Left renal pelvis (tissue), 4 donors: ENCODE measurements at places on chromosomes 13 and 19. TPM values are rescaled to one million over a fixed set of nuclear protein-coding genes. Genes with fewer than 3 reads are reported as not detected.

Gene NRTN
- polyA plus RNA-seq, result 2.4 TPM

Gene EFNB2
- polyA plus RNA-seq, result 152 TPM

Gene IGFL1
- polyA plus RNA-seq, result not detected

Gene CEACAM20
- not detected for polyA plus RNA-seq

Gene NKPD1
- 0.09 TPM for polyA plus RNA-seq

Gene SLITRK5
- 4.1 TPM for polyA plus RNA-seq

Gene TPP2
- polyA plus RNA-seq, result 64.8 TPM

Gene A1BG
- 0.89 TPM for polyA plus RNA-seq

Gene ZNF71
- 8.0 TPM for polyA plus RNA-seq

Gene RYR1
- polyA plus RNA-seq, result 4.0 TPM

Gene DIAPH3
- polyA plus RNA-seq, result 15.3 TPM

Gene BICRA
- polyA plus RNA-seq, result 18.0 TPM

Gene ATP8B3
- 2.0 TPM for polyA plus RNA-seq

Gene MKNK2
- 82.1 TPM for polyA plus RNA-seq

Gene CEACAM21
- 0.87 TPM for polyA plus RNA-seq

Gene CACNG7
- 0.76 TPM for polyA plus RNA-seq

Gene STARD13
- polyA plus RNA-seq, result 24.5 TPM

Gene PSG2
- 0.23 TPM for polyA plus RNA-seq

Gene PALM
- 63.6 TPM for polyA plus RNA-seq

Gene KLK4
- polyA plus RNA-seq, result not detected

Gene F10
- polyA plus RNA-seq, result 17.5 TPM

Gene PLVAP
- 183 TPM for polyA plus RNA-seq

Gene SLITRK6
- 10.8 TPM for polyA plus RNA-seq

Gene PRSS57
- polyA plus RNA-seq, result 0.46 TPM

Gene POLRMT
- polyA plus RNA-seq, result 37.1 TPM

Gene IL17D
- polyA plus RNA-seq, result 11.5 TPM

Gene COX7A1
- 25.6 TPM for polyA plus RNA-seq

Gene HRC
- 27.0 TPM for polyA plus RNA-seq

Gene PEAK3
- 0.14 TPM for polyA plus RNA-seq

Gene CYP2A7
- not detected for polyA plus RNA-seq

Gene SIGLEC12
- 0.14 TPM for polyA plus RNA-seq

Gene KRTDAP
- 1.9 TPM for polyA plus RNA-seq

Gene GZMM
- polyA plus RNA-seq, result 0.94 TPM

Gene SULT2B1
- 0.37 TPM for polyA plus RNA-seq

Gene THSD1
- 8.5 TPM for polyA plus RNA-seq

Gene KLHL1
- polyA plus RNA-seq, result 1.0 TPM

Gene N4BP2L1
- polyA plus RNA-seq, result 18.4 TPM

Gene CRB3
- polyA plus RNA-seq, result 0.55 TPM

Gene ZNF530
- 5.4 TPM for polyA plus RNA-seq

Gene ZNF700
- polyA plus RNA-seq, result 17.9 TPM

Gene FUT3
- polyA plus RNA-seq, result 0.14 TPM

Gene LRRC63
- polyA plus RNA-seq, result 0.20 TPM

Gene SLC35E1
- 39.2 TPM for polyA plus RNA-seq

Gene CACNG6
- polyA plus RNA-seq, result 0.79 TPM

Gene BRCA2
- 7.7 TPM for polyA plus RNA-seq

Gene ADAMTSL5
- polyA plus RNA-seq, result 1.0 TPM

Gene HIPK4
- 0.20 TPM for polyA plus RNA-seq

Gene ELAVL3
- polyA plus RNA-seq, result 0.15 TPM

Gene IZUMO2
- polyA plus RNA-seq, result not detected

Gene C1QTNF9
- polyA plus RNA-seq, result 1.1 TPM

Gene R3HDM4
- 39.3 TPM for polyA plus RNA-seq

Gene SLAIN1
- polyA plus RNA-seq, result 20.5 TPM

Gene CNN2
- polyA plus RNA-seq, result 180 TPM

Gene AKAP11
- 39.1 TPM for polyA plus RNA-seq

Gene CACNA1A
- polyA plus RNA-seq, result 3.1 TPM
